Kasumi-1 (cell line): ENCODE measurements at places on chromosomes 2 and 18.
A peak's percentile ranks its signal among the peaks of the same experiment; 100 is the strongest.

- DNase-seq = no peak
Measured at GRCh38 chr2:144237108-144237507, 282.8 kb downstream of the ZEB2 start.

DNA sequence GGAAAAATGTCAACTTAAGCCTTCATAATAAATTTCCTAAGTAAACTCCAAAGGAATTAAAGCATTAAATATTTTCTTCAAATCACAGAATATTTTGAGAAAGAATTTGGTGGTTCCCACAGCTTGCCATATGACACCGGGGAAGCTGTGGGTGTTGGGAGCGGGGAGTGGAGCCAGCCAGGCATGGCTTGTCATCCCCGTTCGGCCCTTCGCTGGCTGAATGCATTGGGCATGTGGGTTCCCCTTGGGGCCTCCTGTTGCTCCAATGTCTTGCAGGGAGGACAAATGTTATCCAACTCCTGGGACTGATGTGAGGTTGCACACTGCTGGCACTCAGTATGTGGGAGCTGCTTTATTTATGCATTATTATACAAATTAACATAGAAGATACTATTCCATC, 18.6 kb downstream of the NGEF start:
- no peak for DNase-seq

- DNase-seq = no peak
Measured at GRCh38 chr2:229784791-229785190, 70.4 kb upstream of the DNER start.

- DNase-seq = no peak
Measured at GRCh38 chr2:60958800-60959199, 58.7 kb upstream of the PEX13 start.

- DNase-seq = no peak
Measured at GRCh38 chr2:71478806-71479205, 25.4 kb downstream of the DYSF start.

- no peak for DNase-seq
Measured at GRCh38 chr2:190563646-190564045, 29.1 kb upstream of the NEMP2 start.

- no peak for DNase-seq
Measured at GRCh38 chr18:74982946-74983635, 225.8 kb downstream of the PTGR3 start.

GRCh38 chr18:21194871-21195771, 46.9 kb upstream of the GREB1L start:
- DNase-seq = peak; percentile 86

GRCh38 chr18:24778810-24779418, 318.5 kb downstream of the HRH4 start:
- no peak for DNase-seq

DNA sequence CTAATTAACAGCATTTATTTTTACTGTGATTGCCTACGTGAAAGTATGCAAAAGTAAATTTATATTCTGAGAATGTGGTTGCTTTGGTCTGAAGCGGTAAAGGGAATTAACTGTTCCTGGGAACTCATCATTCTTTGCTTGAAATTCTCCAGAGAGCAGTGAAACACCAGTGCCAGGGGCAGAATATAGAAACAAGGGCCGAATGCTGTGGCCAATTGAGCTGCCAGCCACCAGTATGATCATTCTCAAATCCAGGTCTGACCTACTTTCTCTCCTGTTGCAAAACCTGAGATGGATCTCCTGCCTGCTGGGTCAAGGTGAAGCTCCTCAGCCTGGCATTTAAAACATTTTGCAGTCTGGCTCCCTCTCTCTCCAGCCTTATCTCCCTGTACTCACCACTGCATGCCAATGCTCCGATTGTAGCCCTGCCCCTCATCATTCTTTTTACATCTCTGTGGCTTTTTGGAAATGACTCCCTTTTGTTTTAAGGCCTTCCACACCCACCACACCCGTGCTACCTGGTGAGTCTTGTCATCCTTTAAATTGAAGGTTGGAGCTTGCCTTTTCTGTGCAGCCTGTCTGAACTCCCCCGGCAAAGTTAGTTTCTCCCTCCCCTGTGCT, 94.5 kb upstream of the TMEM178A start:
- DNase-seq = no peak
